Fibroblast of skin of left quadriceps (primary cell): ENCODE measurements at places on chromosomes 3 and 15.

GRCh38 chr3:174387736-174388135, 471.4 kb upstream of the NAALADL2 start:
- peak; percentile 23 for DNase-seq

DNA sequence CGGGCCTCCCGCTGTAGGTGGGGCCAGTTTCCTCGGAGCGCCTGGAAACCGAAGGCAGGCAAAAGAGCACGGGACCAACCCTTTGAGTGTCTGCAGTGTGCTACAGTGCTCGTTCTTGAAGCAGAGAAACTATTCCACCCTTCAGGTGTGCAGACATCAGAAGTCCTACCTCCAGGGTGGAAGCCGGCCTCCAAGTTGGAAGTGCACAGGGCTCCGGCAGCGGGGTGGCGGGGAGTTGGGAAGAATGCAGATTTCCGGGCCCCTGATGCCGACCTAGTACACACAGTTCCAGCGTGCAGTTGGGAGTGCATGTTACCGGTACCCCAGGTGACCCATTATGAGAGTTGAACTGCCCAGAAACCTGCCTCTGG, 3.0 kb downstream of the KLF13 start:
- no peak for DNase-seq

DNA sequence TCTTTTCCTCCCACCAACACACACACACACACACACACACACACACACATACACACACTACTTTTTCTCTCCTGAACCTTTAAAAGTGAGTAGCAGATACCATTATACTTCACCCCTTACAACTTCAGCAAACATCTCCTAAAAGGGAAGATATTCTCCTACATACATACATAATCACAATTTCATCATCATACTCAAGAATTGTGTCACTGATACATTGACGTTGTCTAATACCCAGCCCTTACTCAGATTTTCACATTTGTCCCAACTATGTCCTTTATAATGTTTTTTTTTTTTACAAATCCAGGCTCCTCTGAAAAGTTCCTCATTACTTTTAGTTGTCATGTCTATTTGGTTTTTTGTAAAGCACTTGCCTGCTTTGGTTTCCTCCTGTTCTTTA, 18.5 kb downstream of the ABHD6 start:
- no peak for DNase-seq

GRCh38 chr3:197317250-197317963, 19.0 kb upstream of the DLG1 start:
- peak; percentile 64 for DNase-seq

DNA sequence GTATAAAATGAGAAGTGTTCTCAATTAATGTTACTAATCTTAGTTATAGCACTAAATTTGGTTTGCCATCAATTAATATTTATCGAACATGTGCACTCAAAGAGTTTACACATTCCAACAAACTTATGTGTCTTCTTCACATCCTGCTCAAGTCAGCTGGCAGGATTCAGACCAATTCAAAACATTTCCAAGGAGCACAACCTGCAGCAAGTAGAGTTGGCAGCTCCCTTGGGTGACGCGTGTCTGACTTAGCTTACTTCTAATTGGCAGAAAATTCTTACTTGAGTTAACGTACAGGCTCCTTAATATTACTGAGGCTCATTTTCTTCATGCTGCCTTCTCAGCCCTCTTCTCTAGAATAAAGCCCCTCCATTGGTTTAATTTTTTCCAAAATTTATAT, 110.4 kb upstream of the PFN2 start:
- DNase-seq: no peak
